Hair follicular keratinocyte (primary cell): ENCODE measurements at places on chromosomes 4 and X. TPM values are rescaled to one million over a fixed set of nuclear protein-coding genes. Genes with fewer than 3 reads are reported as not detected.

CYTL1 gene
- 0.55 TPM in 1 of 2 replicates, not detected in the other for total RNA-seq

GAGE12F gene
- not detected in 2 replicates for total RNA-seq

HELT gene
- not detected in 2 replicates for total RNA-seq

FHIP1A gene
- 17.2 and 18.8 TPM in 2 replicates for total RNA-seq

EDNRA gene
- 9.0 and 10.0 TPM in 2 replicates for total RNA-seq

IL13RA2 gene
- 2.2 and 6.2 TPM in 2 replicates for total RNA-seq

GAGE13 gene
- not detected in 2 replicates for total RNA-seq

PIN4 gene
- 9.3 and 18.9 TPM in 2 replicates for total RNA-seq

ZNF674 gene
- total RNA-seq, result 1.9 and 2.7 TPM in 2 replicates

FDCSP gene
- total RNA-seq, result not detected in 2 replicates

IGSF1 gene
- total RNA-seq, result 0.11 TPM in 1 of 2 replicates, not detected in the other

SPATA4 gene
- 0.08 TPM in 1 of 2 replicates, not detected in the other for total RNA-seq

PROM1 gene
- total RNA-seq, result not detected in 2 replicates

SSX4B gene
- total RNA-seq, result not detected in 2 replicates

AREG gene
- total RNA-seq, result 1,201 and 2,086 TPM in 2 replicates

TMEM35A gene
- total RNA-seq, result not detected in 2 replicates

TKTL2 gene
- total RNA-seq, result not detected in 2 replicates

CTAG1B gene
- total RNA-seq, result not detected in 2 replicates

OPHN1 gene
- total RNA-seq, result 2.5 TPM in 2 replicates

PDCL2 gene
- total RNA-seq, result not detected in 2 replicates

ART3 gene
- 0.31 and 0.49 TPM in 2 replicates for total RNA-seq

CCDC120 gene
- 5.5 and 6.6 TPM in 2 replicates for total RNA-seq
